Stimulated activated CD4-positive, alpha-beta T cell treated with anti-CD3 and anti-CD28 coated beads, Interleukin-4, amount 100 ng/mL, for 24 hours (primary cell): ENCODE measurements at places on chromosomes 6 and 20.

DNA sequence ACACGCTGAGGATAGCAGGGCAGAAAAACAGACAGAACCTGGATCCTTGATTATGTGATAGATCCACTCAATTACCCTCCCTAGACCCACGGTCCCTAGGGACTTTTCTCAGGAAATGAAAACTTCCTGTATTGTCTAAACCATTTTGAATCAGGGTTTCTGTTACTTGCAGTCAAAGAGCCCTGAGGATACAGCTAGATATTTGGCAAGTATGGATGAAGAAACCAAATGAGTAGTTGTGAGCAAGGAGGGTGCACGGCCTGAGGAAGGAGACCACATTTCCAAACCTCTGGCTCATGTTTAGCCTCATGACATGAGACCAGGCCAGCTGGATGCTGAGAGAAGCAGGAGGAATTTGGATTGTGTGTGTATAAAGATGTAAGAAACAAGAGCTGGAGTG lies 91.6 kb downstream of the MRPL14 start:
- DNase-seq = no peak

GRCh38 chr20:53914091-53914780 lies 156.2 kb downstream of the BCAS1 start:
- no peak for DNase-seq

GRCh38 chr6:6915813-6916547 lies 191.8 kb upstream of the RREB1 start:
- DNase-seq = no peak

DNA sequence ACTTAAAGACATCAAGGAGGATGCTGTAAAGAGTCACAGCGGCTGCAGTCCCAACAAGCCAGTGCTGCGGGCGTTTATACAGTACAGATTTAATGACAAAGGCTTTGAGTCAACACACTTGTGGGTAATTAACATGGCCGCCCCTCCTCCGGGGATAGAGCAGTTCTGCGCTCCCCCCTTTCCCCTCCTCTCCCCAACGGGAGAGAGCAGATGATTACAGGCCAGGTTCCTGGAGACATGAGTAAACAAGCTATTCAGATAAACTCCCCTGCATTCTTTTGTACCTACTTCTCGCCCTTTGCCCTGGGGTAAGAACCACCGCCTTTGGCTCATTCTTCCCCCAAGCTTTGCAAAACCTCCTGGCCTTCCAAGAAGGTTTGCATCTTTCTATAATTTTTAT lies 23.6 kb upstream of the FABP7 start:
- DNase-seq = no peak

DNA sequence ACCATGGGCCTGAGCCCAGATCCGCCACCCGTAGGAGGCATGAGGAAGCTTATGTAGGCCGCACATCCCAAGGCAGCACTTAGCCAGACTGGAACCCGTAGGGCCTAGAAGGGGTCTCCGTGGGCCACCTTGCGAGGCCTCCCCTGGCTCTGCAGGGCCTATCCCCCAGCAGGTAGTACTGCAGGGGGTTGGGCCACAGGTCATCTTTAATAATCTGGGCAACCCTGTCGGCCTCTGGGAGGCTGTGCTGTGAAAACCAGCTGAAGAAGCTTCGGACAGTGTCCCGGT lies 18.5 kb downstream of the PLAGL2 start:
- no peak for DNase-seq

DNA sequence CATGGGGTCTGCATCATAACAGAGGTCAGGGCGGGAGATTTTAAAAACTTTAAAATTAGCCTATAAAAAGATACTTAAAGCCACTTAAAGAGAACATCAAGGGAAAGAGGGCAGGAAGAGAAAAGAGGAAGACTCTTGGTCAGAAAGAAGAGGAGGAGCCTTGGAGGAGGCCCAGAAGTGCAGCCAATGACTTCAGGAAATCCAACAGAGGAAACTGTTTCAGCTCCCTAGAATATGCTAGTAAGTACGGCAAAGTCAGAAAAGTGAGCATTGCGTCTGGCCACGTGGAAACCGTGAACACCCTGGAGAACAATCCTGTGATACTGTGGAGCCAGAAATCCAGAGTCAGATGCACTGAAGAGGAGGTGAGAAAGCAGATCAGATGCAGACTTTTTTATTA lies 22.5 kb upstream of the NHSL1 start:
- DNase-seq = no peak

DNA sequence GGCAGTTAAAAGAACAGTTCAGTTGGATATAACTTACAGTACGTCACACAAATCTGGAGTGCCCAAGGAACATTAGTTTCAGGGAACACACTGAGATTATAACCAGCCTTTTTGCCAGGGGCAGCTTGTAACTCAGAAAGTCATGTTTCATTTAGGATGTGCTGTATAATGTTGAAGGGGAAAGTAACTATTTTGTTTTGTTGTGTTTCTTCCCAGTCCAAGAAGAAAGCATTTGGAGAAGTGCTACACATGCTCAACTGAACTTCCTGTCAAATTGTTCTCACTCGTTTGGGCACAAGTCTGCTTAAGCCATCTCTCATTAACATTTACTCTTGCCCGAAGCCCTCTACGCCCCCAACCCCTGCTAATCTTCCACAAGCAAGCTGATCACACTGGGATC lies 157.9 kb downstream of the BTBD9 start:
- DNase-seq = no peak

DNA sequence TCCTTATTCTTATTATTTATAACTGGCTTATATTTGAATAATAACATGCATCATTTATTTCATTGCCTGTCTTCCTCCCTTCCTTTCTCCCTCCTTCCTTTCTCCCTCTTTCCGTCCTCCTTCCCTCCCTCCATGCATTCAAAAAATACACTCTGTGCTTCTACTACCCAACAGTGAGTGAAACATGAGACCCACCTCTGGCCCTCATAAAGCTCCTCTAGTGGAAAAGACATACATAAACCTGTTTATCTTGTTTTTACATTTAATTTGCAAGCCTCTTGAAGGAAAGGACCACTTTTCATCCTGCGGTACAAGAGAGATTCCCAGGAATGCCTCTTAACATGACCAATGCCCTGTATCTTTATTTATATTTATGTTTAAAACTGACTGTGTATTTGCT lies 21.8 kb upstream of the ISM1 start:
- DNase-seq = no peak

GRCh38 chr20:34578025-34578424 lies 19.5 kb downstream of the MAP1LC3A start:
- DNase-seq = no peak

DNA sequence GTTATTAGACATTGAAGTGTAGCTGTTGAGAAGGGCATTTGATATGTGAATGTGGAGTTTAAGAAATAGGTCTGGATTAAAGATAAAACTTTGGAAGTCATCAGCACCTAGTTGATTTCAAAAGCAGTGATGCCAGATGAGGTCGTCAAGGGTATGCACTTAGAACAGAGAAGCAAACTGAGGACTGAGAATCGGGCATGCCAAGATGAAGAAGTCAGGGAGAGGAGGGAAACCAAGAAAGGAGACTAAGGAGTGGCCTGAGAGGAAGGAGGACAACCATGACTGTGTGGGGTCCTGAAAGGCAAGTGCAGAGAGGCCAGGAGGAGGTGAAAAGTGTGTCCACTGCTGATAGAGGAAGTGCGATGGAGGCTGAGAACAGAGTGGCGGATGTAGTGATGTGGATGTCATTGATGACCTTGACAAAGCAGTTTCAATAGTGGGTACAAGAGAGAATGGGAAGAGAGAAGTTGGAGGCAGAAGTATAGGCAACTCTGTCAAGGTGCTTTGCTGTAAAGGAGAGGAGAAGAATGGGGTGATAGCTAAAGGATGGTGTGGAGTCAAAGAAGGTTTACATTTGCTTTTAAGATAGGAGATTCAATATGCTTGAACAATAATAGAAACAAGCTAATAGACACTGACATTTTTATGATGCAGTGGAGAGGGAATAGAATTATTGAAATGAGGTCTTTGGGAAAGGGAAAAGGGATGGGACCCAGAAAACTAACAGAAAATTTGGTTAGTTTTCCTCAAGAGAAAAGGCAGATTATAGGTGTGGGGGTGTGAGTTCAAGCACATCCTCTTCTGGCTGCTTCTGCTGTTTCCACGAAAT lies 139.7 kb upstream of the TMEM170B start:
- no peak for DNase-seq

GRCh38 chr6:111478749-111479148 lies 4.3 kb downstream of the REV3L start:
- DNase-seq = no peak

GRCh38 chr6:150902142-150902776 lies 36.8 kb downstream of the MTHFD1L start:
- no peak for DNase-seq

- no peak for DNase-seq
Measured at GRCh38 chr6:44120692-44121443, 6.4 kb downstream of the MRPL14 start.

- DNase-seq = no peak
Measured at GRCh38 chr6:16279243-16279642, 40.9 kb downstream of the GMPR start.

- no peak for DNase-seq
Measured at GRCh38 chr6:117008618-117009017, 131.6 kb downstream of the RFX6 start.

DNA sequence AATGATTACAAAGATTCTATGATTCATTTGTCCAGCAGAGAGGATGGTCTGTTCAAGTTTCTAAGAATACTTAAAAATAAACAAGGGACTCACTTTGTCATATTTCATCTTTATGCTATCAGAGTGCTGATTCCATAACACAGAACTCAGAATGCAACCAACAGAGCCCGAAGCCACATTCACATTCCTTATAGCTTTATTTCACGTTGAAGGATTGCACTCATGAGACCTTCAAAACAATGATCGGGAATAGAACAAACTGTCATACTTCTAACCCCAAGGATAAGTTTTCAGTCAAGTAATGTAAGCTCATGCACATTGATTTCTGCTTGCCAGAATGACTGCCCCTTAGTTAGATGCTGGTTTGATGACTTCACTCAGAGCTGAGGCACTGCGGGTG lies 25.2 kb downstream of the FNDC1 start:
- DNase-seq = no peak

GRCh38 chr20:24779131-24779530 lies 169.9 kb upstream of the CST7 start:
- DNase-seq = no peak

- peak; percentile 33 for DNase-seq
Measured at GRCh38 chr6:24788031-24788665, 10.6 kb downstream of the ARMH2 start.

DNA sequence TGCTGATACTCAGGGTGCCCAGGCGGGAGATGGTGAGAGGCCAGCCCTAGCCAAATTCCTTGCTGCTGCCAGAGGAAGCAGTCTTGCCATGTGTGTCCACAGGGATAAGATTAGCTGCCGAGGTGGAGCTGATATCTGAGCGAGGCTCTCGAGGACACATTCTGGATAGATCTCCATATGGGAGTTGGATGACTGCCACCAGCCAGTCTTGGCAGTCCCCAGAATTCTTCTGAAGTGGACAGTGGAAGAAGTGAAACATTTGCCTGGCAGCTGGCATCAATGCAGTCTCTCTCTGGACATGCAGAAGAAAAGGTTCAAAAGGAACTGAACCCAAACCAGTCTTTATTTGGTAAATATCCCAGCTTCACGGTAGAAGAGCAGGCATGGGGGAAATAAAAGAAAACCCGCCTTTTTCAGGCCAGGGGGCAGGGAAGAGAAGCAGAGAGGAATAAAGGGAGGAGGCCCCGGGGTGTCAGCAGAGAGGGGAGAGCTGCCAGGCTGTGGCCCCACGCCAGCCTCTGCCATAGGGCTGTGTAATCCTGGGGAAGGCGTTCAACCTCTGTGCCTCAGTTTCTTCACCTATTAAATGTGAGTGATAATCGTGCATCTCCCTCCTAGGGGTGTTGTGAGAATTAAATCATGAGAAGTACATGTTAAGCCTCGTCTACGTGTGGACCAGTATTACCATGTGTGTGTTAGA lies 3.7 kb upstream of the FUCA2 start:
- DNase-seq = no peak

DNA sequence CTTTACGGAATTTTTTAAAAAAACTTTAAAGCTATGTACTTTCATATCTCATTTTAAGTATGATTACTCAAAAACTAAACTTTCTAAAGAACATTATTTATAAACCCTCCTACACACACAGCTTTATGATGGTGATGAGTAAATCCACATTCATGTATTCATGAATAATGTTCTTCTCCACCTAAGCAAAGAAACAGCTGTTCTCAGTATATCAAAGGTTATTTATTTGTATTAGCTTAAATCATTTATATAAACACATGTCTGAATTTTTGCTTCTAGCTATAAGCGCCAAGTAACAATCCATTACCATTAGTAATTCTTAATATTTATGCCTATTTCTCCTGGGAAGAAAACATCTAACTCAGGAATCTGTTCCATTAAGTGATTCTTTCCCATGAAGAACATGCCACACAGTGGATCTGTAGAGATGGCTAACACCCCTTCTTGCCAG lies 63.3 kb downstream of the SMLR1 start:
- DNase-seq = no peak

DNA sequence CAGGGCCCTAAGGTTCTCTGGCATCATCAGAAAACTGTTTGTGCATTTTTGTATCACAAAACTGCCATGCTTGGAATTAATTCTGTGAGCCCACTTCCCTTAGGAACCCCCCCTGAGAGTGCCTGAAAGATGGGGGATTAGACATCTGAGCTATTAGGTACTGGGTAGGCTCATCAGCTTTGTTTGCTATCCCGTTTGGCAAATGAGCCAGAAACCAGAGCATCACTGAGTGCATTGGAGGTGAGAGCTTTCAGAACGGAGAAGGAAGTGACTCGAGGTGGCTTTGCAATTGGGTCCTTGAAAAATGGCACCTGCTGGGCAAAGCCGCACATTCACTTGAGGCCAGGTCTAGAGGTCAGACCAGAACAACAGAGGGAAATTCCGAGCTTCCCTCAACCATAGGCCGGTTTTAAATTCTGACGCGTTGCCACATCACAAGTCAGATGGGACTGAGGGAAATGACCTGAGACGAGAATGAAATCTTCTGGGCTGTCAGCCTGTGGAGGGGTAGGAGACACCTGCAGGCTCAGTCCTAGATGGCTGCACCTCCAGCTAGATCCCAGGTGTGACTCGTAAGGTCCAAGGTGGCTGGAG lies 8.4 kb upstream of the GLP1R start:
- DNase-seq = no peak

DNA sequence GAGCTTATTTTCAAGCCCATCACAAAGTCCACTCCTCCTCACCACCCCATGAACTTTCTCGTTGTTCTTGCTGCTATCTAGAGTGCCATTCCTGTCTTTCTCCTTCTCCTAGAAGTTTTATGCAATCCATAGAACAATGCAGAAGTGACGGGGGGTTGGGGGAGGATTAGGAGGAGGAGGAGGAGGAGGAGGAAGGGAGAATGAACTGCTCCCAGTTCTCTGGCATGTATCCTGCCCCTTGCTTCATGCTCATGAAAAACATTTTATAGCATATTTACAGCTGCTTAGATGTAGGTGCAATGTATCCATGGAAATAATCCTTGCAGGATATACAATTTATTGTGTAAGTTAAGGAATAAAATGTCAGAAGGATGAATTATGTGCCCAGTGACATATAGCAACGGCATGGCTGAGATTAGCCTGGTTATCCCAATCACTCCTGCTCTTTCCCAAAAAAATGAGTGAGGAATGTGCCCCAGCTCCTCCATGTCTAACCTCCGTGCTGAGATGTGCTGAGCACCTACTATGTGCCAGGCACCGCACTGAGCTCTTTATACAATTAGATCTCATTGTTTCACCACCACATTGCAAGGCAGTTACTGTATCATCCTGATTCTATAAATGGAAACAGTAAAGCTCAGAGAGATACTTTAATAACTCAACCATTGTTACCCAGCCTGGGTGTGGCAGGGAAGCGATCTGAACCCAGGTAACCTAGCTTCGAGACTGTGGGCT lies 41.6 kb upstream of the TFAP2C start:
- DNase-seq = no peak
